Activated naive CD4-positive, alpha-beta T cell treated with anti-CD3 and anti-CD28 coated beads, Interleukin-2, amount 10 ng/mL, durations not matched to agents 7 days and 5 days (primary cell): ENCODE measurements at places on chromosomes 3 and 15.

- no peak for DNase-seq
Observed at GRCh38 chr3:30493911-30494311, 112.5 kb upstream of the TGFBR2 start.

- DNase-seq, result no peak
Observed at GRCh38 chr15:42108189-42108588, 13.8 kb upstream of the PLA2G4D start.

- peak; percentile 33 for DNase-seq
Observed at GRCh38 chr3:102223132-102223531, 211.7 kb upstream of the ZPLD1 start.

- no peak for DNase-seq
Observed at GRCh38 chr3:186967686-186968085, 37.4 kb downstream of the ST6GAL1 start.

GRCh38 chr3:51963951-51964451 is 3.3 kb downstream of the PCBP4 start:
- no peak for DNase-seq

GRCh38 chr3:20724241-20724640 is 538.2 kb upstream of the SGO1 start:
- DNase-seq, result no peak

- no peak for DNase-seq
Observed at GRCh38 chr3:133996251-133996661, 33.5 kb downstream of the SLCO2A1 start.

- DNase-seq, result no peak
Observed at GRCh38 chr3:153399636-153400035, 237.6 kb downstream of the RAP2B start.

- no peak for DNase-seq
Observed at GRCh38 chr3:126052196-126053058, 31.5 kb downstream of the SLC41A3 start.

DNA sequence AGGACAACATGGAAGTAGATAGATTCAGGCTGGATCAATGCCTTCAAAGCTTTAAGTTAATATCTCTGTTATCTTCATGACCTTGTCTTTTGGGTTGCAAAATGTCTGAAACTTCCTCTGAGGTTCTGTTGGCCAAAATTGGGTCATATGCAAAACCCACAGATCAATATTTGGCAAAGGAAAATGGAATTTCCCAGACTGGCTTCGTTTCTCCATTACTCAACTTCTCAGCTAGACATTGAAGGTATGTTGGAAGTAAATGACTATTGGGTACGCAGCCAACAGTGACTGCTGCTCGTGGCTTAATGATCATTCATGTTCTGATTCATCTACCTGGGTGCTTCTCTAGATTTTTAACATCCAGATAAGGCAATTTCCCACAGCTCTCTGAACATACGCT is 675.4 kb upstream of the SGO1 start:
- no peak for DNase-seq

- DNase-seq, result no peak
Observed at GRCh38 chr3:163708428-163708827, 1369.9 kb downstream of the SI start.

GRCh38 chr3:73808862-73809509 is 184.2 kb upstream of the PDZRN3 start:
- no peak for DNase-seq

DNA sequence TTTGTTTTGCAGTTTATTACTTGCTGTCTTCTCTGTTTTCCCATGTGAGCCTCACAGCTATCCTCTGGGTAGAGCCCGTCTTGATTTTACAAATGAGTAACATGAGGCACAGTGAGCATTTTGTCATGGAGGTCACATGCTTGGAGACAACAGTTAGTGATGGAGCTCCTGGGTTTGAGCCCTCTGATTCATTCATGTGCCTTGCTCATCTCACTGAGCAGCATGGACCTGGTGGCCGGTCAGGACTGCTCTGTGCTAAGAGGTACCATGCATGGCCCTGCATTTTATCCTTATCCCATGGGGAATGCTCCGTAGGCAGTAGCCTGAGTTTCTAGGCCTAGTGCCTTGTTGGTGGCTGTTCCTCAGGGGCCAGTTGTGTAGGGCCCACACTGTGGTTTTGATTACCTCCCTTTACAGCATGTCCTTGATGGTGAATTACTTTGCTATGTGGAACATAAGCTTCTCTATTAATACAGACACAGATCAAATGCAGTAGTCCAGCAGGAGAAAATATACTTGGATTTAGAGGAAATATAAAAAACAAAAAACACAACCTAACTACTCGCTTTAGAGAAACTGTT is 35.6 kb downstream of the MAP2K5 start:
- no peak for DNase-seq

DNA sequence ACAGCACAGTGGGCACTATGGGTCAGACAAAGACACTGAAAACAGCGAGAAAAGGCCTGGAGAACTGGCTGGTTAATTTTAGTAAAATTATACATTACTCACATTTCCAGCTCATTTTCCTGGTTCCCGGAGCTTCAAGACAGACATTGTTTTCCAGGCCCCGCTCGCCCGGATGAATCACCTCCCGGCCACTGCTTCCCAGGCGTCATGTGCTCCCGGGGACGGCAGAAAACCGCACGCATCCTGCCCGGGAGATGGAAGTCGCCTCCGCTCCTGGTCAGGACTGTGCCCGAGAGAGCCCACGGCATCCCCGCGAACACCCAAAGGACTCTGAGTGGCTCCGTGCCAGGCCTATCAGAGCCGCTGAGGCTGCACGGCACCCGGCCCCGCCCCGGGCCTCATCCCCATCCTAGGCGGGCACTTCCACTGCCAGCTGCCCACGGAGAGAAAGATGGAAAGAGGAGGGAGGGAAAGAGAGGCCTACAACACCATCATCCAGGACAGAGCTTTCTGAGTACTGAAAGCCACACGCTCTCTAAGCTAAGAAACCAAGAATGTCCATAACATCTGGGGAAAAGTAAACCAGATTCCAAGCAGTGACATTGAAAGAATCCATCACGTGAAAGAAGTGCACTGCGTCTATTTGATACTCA is 75.1 kb downstream of the VGLL4 start:
- no peak for DNase-seq

DNA sequence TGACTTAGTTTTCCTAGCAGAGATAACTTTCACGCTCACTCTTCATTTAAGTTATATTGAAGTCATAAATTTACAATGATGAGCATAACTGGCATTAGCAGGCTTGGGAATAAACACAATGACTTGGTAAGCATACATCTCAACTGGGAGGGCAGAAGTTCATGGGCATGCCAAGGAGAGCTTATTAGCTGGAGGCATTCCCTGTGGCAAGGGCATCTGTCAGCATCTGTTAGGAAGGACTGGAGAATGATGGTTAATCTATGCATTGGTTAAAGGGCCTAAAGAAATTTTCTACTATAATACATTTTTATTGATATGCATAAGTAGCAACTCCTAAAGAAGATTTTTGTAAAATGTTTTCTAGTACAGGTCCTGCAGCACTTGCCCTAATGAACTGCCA is 52.4 kb downstream of the NEK11 start:
- no peak for DNase-seq

DNA sequence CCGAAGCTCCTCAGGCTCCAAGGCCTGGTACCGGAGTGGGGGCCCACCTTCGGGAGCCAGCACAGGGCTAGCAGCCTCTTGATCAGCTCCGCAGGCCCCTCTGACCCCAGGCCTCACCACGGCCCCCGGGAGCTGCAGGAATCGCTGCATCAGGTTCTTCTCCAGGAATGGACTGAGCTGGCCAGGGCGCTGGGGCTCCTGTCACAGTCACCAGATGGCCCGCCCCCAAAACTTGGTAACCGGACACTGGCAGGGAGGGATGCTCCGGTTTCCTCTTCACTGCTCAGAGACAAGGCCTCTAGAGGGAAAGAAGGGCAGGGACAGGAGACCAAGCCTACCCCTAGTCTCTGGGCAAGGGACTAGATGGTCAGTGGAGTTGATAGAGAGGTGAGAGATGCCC is 9.9 kb downstream of the AP3B2 start:
- no peak for DNase-seq

- no peak for DNase-seq
Observed at GRCh38 chr15:60477916-60478565, 901 bp downstream of the ICE2 start.

DNA sequence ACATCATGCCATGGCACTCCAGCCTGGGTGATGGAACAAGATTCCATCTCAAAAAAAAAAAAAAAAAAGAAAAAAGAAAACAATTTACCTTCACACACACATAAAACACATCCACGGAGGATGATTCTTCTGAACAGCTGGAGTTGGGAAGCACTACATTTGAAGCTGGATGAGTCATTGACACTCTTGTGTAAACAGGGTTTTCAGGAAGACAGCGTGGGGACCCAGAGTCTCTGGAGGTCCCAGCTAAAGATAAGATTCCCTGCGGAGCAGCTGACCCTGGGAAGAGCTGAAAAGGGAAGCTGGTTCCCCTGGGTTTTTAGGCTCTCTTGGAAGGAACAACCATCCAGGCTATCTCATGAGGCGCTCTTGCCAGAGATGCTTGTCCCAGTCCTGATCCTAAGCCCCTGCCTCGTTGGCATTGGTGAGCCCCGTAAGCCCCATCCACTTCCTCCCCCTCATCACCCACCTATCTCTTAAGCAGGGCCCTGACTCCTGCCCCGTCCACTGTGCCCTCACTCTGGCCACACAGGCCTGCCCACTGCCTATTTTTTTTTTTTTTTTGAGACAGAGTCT is 32.0 kb upstream of the FURIN start:
- DNase-seq, result no peak

GRCh38 chr3:189363590-189364255 is 192.0 kb downstream of the TPRG1 start:
- no peak for DNase-seq

DNA sequence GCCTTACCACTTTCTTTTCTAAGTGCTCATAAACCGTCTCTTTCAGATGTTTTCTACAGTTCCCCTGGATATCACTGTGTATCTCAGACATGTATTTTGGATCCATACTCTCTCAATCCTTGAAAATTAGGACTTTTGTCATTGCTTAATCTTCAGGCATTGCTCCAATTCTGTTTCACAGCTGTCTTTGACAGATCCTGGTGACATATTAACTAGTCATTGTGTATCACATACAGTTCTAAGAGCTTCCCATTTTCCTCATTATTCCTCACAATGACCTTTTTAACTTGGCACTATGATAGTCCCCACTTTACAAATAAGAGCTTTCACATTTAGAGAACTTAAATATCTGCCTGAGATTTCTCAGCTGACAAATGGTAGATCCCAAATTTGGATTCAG is 151.7 kb downstream of the CLSTN2 start:
- DNase-seq, result no peak

GRCh38 chr3:9499455-9500107 is 54.0 kb downstream of the LHFPL4 start:
- DNase-seq, result no peak

DNA sequence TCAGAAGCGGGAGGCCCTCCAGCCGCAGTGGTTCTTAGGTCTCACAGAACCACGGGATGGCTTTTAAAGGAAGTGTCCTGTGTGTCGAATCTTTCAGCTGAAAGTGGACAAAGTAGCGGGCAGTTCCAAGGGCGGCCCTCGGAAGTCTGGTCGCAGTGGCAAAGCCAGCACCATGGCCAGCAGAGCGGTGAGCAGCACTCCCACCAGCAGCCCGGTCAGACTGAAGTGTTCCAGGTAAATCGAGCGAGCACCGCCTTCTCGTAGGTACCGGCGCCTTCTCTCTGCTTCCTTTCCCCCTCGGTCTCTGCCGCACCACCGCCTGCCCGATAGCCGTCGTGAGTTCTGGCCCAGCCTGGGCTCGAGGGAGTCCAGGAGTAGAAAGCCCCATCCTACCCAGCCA is 103.6 kb upstream of the ABHD17C start:
- no peak for DNase-seq

DNA sequence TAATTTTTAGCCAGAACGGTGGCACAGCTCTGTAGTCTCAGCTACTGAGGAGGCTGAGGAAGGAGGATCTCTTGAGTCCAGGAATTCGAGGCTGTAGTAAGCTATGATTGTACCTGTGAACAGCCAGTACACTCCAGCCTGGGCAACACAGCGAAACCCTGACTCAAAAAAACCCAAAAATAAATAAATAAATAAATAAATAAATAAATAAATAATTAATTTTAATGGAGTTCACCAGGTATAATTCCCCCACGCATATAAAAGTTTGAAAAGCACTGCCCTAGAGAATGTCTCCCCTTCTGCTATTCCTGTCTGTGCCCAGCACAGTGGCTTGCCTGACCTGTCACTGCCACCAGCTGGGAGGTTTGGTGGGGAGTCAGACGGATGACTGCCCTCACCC is 4.2 kb upstream of the RLBP1 start:
- DNase-seq, result no peak

DNA sequence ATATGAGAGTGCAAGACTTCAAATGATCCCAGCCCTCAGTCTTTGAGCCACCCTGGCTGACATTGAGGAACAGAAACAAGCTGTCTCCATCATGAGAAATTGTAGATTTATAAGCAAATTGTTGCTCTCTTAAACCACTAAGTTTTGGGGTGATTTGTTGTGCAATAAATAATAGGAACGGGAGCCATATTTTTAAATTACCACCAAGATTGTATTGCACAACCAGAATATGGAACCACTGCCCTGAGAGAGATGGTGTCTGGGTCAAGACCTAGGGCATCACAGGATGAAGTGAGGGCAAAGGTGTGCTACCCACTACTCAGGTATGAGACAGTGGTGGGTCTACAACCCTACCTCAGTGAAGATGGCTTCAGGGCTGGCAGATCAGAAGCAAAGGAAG is 2.3 kb upstream of the CFAP92 start:
- DNase-seq, result no peak

DNA sequence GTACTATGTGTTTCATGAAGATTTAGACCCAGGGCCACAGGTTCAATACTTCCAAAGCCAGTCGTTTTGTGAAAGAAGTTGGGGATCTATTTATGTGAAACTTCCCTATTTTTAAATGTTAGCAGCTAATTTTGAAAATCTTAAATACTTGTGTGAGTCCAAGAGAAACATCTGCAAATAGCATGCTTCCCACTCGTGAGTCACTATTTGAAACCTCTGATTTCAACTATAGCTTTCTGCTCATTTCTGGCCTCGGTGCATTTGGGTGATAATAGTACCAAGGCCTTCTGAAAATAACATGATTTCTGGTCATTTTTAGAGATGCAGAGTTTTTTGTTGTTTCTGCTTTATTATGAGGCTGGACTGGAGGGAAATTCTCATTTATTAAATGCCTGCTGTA is 110.0 kb downstream of the OPA1 start:
- DNase-seq, result no peak

GRCh38 chr15:23397779-23398178 is 43.2 kb downstream of the GOLGA8S start:
- DNase-seq, result no peak
